ENCODE measurements at places on chromosomes 6 and 20.
A peak's percentile ranks its signal among the peaks of the same experiment; 100 is the strongest.

- DNase-seq, result no peak
These were observed 16.5 kb downstream of the PTK7 start for GRCh38 chr6:43092635-43093034.

DNA sequence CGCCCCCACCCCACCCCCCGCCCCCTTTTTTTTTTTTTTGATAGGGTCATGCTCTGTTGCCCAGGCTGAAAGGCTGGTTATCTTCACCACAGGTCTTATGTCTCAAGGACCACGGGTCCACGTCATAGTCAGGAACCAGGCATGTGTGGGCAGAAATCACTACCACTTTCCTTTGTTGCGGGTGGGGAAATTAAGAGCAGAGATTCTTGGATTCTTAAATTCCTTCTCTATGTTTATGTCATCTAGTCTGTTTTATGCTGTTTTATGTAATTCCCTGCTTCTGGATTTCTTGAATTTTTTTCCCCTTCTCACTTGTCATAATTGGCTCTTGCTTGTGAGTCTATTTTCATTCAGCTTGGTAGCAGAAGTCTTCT, 25.8 kb upstream of the PLCG1 start:
- no peak for DNase-seq

DNA sequence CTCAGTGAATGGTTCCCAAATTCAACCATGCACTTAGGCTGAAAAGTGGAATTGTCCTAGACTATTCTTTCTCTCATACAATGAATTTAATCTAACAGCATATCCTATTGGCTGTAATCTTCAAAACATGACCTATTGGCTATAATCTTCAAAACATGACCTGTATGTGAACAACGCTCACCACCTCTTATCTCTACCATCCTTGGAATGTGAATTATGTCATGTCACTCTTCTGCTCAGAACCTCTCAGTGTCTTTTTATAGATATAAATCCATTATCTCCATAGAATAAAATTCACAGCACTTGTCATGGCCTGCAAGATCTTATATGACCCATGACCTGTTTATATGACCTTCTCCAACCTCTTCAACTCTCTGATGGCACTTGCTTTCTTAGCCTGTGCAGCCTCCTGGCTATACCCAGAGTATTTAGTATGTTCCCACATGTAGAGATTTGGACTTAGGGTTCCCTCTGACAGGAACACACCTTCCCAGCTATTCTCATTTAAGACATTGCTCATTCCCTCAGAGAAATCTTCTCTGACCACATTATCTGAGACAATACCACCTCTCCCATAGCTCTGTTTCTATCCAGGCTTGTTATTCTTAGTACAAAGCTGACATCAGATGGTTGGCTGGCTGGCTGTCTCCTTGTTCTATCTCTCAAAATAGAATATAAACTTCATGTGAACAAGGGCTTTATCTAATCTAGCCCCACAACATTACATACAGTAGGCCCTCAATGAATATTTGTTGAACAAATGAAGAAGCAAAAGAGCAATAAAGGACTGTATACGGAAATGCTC, 275.0 kb upstream of the PREP start:
- DNase-seq, result no peak

- DNase-seq, result peak; percentile 40
These were observed 289.6 kb upstream of the SUPT3H start for GRCh38 chr6:45667300-45667699.

GRCh38 chr6:14858808-14859207, 387.1 kb upstream of the JARID2 start:
- no peak for DNase-seq

DNA sequence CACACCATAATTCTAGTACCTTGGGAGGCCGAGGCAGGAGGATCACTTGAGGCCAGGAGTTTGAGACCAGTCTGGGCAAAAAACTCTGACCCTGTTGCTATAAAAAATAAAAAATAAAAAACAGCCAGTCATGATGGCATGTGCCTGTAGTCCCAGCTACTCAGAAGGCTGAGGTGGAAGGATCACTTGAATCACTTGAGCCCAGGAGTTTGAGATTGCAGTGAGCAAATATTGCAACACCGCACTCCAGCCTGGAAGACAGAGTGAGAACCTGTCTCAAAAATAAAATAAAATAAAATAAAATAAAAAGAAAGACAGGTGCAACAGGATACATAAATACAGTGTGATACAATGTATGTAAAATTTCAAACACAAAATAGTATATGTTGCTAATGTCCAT, 154.5 kb downstream of the OTOR start:
- no peak for DNase-seq

DNA sequence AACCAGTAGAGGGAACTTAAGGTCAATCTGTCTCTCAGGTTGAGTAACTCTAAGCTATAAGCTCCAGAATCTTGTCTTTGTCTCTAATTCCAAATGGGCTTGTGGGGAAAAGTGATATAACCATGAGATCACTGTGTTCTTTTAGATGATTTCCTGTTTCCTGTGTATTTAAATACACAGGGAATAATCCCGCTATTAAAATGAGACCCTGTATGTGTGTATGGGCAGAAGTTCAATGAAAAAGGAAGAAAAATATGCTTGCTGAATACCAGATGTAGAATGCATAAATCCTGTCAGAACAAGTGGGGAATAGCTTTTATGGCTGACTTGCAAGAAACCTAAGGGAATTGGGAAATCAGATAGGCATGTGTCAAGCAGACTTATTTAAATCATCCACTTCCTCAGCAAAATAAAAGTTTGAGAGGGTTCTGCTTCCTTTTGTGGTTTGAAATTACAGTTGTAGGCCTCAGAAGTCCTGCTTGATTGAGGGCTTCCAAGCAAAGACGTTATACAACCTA, 164.7 kb upstream of the PDE7B start:
- no peak for DNase-seq

DNA sequence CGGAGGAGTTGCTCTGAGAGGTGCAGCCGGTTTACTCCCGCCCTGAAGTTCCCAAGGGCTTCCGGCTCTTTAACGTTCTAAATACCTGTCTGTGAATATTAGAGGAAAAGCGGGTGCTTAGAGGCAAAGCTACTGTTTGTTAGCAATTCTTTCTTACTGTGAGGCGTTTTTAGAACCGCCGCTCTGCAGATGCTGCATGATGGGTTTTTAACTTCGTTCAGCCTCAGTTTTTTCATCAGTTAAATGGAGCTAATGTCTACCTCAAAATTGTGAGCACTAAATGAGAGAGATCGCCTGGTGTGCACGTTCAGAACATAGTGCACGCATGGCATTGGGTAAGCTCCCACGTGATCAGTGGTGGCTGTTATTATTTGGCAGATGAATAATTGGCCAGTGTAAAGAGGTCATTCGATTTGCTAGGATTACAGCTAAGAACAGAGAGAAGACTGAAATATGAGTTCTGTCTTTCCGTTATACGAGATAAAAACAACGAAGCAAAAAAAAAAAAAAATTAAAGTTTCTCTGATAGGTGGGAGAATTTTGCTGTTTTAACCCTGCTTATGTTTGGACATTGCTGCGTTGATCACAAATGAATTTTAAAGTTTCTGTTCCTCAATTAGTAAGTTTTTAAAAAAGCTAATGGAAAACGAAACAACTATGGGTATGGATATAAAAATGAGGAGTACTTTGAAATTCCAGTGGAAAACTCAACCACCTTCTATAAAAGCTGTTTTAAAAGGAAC, 660 bp upstream of the TFB1M start:
- no peak for DNase-seq

DNA sequence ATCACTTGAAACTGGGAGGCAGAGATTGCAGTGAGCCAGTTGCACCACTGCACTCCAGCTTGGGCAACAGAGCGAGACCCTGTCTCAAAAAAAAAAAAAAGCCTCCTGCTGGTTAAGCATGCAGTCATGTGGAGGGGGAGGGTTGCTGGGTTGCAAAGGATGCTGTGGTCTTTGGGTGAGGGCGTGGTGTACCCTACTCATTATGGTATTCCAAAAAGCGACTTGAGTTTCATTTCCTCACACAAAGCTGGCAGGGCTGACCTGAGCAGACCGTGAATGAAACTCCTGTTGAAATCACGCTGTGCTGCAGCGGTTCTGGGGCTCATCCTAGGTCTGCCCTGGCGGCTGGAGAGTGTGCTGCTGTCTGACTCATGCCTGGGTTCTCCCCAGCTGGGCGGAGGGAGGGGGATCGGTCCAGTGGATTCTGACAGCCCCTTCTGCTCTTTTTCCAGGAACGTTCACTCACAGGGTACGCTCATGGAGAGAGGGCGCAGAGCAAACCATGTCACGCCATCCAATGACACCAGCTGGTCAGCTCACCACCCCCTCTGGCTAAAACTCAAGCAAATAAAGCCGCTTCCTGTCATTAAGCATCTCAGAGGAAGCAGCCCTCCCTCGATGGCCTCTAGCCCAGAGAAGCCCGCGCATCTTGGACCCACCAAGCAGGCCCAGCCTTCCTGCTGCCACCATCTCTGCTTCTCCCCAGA, 166.2 kb downstream of the SCML4 start:
- DNase-seq, result no peak

- no peak for DNase-seq
These were observed 39.6 kb downstream of the MEP1A start for GRCh38 chr6:46832816-46833215.

DNA sequence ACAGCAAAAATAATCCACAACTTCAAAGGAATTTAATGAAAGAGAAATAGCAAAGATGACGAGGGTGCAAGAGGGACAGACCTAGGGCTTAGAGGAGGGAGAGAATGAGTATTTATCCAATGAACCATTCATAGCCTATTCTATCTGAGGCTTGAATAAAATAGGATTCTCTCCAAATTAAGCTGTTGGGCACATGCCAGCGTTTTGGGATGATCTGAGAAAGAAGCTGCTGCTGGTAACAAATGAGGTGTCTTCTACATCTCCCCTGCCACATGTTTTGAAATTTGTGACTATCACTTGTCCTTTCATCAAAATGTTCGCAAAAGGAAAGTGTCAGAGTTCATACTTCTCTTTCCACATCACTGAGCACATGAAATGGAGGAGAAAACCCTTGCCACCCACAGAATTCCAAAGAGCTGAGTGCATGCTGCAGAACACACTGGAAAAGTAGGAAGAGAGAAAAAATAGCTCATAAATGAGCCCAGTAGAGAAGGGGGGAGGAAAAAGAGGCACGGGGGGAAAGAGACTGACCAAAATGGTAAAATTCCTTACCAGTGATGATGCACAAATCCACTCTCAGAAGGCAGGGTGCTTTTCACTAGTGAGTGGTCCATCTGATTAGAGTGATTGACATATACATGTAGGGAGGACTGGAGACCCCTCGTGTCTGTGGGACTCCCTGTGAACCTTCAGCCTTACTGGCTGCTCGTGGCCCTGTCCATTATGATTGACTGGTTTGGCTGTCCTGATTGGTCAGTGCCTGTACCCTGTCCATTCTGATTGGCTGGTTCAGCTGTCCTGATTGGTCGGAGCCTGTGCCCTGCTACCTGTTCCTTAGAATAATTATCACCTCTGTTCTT, 180.5 kb downstream of the OGFRL1 start:
- DNase-seq, result no peak

- DNase-seq, result no peak
These were observed 223.9 kb downstream of the SIM1 start for GRCh38 chr6:100240798-100241197.

- DNase-seq, result no peak
These were observed 113.9 kb downstream of the RNF144B start for GRCh38 chr6:18500921-18501662.

DNA sequence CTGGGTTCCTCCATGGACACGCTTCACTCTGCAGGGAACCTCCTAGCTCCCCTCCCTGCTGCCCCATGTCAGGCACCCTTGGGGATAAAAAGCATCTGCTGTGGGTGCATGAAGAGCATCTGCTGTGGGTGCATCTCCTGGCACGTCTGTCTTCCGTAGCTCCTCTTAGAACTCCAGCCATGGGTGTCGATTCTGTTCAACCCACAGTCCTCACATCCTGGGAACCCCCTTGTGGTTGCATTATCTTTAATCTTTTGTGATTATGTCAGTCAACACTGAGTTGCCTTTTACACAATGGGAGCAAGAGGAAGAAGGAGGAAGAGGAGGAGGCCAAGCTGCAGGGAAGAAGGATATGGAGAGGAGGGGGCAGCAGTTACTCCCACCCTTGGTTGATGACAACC, 24.1 kb upstream of the CCR6 start:
- DNase-seq, result no peak

DNA sequence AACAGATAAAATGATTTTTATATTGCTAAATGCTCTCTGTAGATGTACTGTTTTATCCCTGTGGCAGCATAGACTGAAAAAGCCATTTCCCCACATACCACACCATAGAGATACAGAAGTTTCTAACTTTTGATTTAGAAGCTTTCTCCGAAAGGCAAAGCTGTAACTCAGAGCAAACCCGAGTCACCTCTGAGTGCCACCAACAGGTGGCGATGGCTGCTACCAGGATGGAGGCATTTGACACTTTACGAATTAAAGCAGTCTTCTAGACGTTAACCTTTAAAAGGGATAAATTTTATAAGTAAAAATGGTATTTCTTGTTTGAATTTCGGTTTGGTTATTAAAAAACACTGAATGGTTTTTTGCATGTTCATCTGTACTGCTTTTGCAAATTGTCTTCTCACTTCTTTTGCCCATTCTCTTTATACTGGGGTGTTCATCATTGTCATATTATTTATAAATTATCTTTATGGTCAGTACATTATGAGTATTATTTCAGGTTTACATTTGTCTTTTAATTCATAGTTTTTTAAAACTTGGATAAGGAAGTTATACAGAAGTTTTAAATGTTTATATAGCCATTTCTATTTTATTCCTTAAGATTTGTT, 201.0 kb upstream of the CEP162 start:
- peak; percentile 70 for DNase-seq

DNA sequence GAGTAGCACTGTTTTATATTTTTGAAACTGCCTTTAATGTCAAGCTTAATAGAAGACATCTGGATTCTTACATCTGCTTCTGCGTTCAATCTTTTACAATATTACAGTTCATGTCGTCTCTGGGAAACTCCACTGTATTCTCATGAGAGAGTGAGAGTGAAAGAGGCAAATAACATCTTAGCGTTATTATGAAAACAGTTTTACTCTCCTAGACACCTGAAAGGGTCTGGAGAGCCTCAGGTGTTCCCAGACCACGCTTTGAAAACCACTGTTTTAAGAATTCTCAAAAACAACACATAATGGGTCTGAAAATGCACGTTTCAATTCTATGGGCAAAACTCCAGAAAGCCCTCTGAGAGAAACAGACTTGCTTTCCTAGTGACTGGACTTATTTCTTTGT, 63.3 kb downstream of the ARHGAP18 start:
- DNase-seq, result no peak

DNA sequence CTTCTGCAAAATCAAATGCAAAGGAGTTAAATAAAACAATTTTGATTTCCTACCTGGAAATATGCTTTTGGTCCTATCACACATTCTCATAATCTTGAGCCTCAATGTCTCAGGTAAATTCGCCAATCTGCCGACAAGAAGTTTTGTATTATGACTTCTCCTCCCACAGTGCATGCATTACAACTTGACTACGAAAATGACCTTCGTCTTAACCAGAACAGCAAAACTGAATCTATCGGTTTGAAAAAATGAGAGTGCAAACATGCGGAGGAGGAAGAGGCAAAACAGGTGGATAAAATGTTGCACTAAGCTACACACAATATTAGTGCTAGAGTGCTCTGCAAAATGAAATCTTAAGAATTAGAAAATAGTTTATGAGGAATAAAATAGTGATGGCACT, 43.4 kb downstream of the HIVEP2 start:
- no peak for DNase-seq

GRCh38 chr6:56349194-56349593, 101.8 kb upstream of the COL21A1 start:
- DNase-seq, result no peak

Data from neural progenitor cell (in vitro differentiated cells).